Neural progenitor cell (in vitro differentiated cells): ENCODE measurements at places on chromosomes 5 and 9.

DNA sequence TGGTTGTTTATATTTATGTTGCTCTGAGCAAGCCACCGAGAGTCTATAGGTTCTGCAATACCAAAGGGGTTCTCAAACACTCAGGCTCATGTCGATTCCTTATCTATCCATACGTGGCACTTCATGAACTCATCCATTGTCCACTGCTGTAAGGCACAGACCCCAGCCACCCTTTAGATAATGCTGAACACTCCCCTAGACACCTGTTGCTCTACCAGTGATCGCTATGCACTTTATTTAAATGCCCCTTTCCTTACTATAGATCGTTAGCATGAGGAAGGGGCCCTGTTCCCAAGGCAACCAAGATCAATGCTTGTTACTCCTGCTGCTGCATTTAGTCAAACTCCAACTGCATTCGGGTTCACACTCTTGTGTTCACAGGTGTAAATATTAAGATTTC lies 171.9 kb downstream of the PAM start:
- DNase-seq, result no peak

DNA sequence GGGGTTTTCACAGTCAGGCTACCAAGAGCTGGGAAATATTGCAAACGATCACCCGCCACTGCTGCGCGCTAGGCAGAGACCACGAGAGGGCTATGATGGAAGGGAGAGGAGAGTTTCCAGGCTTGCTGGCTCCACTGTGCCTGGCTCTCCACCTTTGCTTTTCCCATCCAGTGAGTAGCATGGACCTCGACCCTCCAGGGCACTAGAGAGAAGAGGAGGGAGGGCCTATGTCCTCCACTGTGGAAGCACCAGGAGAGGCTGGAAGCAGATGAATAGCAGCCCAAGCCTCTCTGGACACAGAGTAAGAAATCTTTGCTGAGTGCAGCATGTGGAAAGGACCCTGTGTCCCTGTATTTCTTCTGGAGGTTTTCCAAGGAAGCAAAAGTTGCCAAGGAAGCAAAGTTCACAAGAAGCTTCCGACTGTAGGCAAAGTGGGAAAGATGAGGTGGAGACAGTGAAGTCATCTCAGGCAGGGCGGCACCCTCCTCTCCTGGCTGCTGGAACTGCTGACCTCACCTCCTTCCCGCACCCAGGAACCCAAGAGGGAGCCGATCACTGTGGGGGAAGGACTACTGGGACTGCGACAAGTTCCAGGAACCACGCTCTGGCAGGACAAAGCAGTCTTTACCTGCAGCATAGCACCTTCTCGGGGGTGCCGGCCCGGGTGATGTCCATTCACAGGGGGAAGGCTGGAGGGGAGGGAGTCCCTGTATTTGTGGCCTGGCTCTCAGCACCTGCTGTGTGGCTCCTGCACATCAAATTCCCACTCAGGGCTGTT lies 79.6 kb downstream of the CSNK1A1 start:
- no peak for DNase-seq

- DNase-seq, result no peak
Measured at GRCh38 chr9:93896496-93897033, 58.6 kb downstream of the BARX1 start.

DNA sequence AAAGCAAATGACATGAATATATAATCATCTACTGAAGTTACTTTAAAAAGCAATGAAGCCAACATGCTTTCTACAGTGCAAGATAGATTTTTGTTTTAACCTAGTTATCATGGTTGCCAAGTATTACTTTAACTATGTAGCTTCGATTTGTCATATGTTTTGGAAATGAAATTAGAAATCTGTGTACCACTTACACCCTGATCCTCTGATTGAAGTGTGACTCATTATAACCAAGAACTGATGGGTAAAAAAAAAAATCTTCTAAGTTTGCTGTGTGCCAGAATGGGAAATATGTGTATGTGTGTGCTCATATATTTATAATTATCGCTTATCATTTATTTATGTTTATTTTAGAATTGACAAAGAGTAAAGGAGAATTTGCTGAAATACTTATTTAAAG lies 9.1 kb upstream of the CDC42SE2 start:
- no peak for DNase-seq

DNA sequence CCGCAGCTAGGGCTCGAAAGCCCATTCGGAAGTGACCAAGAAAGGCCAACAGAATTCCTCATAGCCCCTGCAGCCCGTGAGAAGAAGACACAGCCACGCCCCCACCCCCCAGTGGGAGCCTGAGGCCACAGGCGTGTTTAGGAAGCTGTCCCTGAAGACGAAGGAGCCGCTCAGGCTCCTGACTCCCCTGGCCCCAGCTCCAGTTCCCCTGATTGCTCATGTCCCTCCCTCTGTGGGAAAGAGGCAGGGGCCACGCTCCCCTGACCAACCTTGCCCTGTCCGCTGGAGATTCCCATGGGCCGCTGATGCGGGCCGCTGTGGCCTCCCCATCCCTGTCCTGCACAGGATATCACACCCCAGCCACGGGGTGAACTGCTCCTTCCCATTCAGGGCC lies 13.6 kb downstream of the ROPN1L start:
- DNase-seq, result peak; percentile 63

DNA sequence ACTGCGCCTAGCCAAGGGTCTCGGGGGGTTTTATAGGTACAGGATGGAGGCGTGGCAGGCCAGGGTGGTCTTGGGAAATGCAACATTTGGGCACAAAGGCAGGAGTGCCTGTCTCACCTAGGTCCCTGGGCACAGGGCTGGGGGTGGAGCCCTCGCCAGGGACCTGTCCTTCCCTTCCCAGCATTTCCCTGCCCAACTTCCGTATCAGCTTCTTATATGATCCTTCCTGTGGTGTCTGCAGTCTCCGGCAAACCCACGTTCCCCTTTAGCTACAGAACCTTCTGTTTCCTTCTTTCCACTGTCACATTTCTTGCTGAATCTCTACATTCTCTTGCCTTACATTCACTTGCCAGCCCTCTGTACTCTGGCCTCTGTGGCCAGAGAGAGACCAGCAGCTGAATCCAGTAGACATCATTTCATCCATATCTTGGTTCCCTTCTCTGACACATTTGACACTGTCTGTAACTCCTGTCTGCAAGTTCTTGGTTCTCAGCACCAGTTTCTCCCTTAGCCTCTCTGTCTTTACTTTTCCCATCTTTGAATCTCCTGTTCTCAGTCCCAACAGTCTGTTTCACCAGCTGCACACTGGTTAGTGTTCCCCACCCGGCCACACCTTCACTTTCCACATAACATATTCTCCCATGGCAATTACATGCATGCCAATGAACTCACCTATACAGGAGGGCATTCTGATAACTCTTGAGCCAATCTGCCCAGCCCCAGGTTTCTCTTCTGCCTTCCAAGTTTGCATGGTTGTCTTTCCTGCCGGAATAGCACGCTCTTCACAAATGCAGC lies 134.7 kb upstream of the ZNF608 start:
- no peak for DNase-seq

GRCh38 chr5:6659941-6660684 lies 26.9 kb downstream of the SRD5A1 start:
- DNase-seq, result no peak

GRCh38 chr9:80175286-80176150 lies 603.8 kb downstream of the TLE4 start:
- peak; percentile 57 for DNase-seq

GRCh38 chr9:115353681-115354080 lies 235.7 kb upstream of the TNC start:
- DNase-seq, result no peak

DNA sequence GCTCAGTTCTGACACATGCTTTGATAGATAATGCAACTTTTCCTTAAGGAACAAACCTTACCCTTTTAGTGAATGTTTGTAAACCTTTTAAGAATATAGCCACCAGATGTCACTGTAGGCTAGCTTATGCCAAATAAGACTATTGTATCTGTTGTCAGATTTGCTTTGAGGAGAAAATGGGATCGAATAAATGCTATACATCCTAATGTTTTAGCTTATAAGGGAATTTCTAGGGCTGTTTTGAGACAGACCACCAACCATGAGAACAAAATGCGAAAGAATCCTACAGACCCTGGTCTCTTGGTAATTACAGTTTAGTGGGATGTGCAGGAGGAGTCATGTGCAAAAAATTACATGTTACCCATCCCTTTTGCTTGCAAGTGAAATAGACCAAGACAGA lies 127.6 kb upstream of the NMUR2 start:
- DNase-seq, result peak; percentile 81

GRCh38 chr5:150055326-150056074 lies 30.9 kb downstream of the CSF1R start:
- no peak for DNase-seq

DNA sequence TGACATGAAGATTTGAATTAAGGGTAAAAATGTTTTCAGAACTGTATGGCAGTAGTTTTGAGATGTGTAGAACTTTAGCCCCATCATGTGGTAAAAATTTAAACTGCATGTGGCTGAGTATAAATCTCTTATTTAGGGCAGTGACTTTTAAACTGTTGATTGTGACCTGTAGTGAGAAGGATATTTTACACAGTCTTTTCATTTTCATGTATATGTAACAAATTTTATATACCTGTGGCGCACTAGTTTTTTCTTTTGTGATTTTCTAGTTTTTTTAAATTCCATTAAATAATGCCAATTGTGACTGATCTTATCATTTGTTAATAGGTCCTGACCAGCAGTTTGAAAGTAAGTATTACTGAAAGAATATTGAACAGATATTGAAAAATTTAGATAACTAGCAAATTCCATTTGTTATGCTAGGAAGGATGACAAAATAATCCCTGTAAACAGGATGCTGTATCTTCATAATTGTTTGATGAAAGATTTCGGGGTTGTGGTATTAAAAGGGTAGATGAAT lies 47.2 kb downstream of the GPBP1 start:
- DNase-seq, result peak; percentile 51

- DNase-seq, result no peak
Measured at GRCh38 chr9:136850866-136851775, 1.0 kb upstream of the MAMDC4 start.

GRCh38 chr5:113296676-113297075 lies 138.1 kb downstream of the TSSK1B start:
- DNase-seq, result no peak

GRCh38 chr5:151345808-151346478 lies 1.4 kb downstream of the SLC36A2 start:
- DNase-seq, result no peak

DNA sequence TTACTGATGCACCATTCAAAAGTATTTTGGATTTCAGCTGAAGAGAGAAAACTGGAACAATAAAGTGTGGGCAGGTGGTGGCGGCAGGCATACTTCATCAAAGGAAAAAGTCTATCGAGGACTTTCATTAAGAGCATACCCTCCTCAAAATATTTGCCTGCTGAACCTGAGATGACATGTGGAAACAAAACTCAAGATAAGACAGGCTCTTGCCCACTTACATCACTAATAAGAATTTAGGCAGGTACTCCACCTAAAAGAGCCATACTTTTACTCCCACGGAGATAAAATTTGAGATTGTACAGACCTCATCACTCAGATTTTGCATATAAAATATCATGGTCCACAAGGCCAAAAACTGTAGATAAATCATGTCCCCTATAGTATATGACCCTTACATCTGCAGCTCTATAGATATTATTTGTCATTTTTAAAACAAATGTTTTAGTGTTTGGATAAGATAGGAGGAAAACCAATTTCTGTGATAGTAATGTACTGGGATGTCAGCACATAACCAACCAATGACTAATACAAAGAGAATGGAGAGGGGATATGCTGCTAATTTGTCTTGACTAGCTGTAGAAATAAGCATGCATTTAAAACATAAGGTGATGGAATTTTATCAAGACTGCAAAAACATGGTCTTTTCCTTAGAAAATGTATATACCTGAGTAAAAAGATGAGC lies 730.6 kb upstream of the ZNF608 start:
- no peak for DNase-seq
